ENCODE measurements at places on chromosomes 4 and X.

- no peak for DNase-seq
These were observed 14.4 kb upstream of the MAOA start for GRCh38 chrX:43641691-43642090.

DNA sequence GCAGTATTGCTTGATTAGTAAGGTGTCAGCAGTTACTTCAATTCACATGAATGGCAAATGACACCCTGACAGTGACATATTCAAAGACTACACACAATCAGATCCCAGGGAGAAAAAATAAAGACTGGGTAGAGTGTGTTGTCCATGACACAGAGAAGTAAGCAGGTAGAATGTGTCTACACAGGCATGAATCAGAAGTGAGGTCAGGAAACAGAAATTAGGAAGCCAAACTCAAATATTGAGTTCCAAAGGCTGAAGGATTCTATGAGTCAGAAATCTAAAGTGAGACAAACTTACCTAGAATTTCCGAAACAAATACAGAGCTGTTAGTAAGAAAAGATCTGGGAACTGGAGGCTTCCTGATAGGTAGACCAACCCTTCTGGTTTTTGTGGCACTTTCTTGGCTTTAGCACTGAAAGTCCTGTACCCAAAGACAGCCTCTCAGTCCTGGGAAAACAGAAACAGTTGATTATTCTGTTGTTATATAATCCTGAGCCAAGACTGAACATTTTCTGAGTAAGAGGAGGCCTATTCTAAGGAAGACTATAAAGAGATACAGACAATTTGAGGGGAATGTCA is 24.3 kb upstream of the GLRA2 start:
- DNase-seq: no peak

DNA sequence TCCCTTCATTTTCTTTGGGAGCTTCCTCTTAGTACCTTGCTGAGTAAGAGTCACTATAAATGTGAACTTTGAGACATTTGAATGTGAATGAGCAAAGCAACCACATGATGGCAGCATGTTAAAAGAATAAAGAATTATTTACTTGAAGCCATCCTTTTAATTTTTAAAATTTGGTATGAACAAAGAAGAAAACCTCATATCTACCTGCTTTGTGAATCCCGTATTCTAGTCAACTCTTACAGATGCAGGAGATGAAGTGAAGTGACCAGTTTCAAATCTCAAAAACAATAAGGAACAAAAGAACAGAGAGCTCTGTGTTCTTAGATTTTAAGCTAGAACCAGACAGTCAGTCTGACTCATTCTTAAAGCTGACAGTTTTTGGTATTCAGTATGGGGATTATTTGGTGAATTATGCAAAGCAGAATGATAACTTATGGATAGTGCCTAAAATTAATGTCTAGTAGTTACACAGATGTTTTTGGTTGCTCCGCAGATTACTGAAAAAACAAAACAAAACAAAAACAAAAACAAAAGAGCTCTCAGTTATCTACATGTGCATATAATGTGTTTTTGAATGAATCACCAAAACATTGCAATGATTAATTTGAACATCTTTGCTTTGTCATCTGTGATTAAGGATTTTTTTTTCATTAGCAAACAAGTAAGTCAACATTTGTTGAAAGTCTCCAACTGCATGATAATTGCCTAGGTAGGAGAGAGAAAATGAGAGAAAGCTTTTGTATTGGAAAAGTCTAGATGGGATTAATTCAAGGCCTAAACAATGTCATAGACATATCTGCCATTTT is 48.2 kb upstream of the H2AZ1 start:
- DNase-seq: no peak

GRCh38 chrX:10875995-10876394 is 235.1 kb upstream of the HCCS start:
- DNase-seq: no peak

DNA sequence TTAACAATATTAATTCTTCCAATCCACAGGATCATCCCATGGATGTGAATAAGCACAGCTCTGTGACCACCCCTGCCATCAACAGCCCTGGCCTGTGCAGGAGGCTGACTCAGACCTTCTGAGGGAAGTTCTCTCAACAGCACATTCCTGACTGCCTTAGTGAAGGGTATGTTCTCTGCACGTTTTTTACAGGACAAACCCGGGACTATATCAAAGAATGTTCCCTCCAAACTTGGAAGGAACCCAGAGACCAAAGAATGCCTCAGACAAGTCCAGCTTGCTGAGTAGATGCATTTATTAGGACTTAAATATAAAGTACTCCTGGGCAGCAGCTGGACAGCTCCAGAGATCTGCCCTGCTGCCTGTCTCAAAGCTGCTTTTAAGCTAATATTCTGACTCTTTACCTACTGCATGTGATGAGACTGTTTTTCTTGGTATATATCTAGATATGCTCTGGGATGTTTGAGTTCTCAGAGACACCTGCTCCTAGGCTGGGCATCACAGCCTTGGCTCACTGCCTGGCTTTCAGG is 1127.8 kb upstream of the PRKX start:
- no peak for DNase-seq

DNA sequence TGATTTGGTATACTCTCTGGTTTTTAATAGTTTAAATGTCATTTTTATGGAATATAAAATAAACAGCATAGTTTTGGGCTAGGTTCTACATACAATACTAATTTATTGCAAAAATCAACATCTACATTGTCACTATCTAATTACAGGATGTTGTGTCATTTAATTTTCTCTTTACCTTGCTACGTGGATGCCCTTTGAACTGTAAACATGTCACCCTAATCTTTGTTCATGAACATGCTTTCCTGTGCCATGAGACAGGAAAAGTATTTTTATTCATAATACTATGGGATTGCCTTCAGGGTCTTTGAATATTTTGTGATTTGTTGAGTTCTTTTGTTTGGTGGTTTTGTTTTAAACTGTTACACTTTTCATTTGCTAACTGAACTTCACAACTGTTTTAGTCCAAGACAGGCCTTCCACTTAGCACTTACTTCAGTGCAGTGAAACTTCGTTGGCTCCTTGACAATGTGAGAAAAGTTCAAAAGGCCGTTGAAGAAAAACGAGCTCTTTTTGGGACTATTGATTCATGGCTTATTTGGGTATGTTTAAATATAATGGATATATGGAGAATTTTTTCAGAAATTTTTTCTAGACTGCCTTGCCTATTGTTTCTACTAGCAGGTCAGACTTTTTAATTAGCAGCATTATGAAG is 40.9 kb downstream of the GK start:
- DNase-seq: no peak

DNA sequence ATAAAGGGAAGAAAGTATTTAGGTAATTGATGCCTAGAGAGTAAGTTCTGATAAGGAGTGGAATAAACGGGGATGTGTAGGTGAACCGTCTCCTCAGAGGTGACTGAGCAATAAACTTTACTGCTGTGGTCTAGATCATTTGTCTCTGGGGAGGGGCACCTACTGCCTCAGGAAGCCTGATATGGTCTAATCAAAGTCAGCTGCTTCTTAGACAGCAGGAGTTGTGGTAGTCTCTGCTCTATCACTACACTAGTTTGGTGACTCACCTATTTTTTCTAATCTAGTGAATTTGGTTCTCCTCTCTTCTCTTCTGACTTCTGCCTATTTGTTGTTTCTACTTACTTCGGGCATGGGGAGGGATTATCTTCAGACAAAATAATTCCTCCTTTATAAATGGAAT is 95.1 kb upstream of the STIM2 start:
- no peak for DNase-seq

DNA sequence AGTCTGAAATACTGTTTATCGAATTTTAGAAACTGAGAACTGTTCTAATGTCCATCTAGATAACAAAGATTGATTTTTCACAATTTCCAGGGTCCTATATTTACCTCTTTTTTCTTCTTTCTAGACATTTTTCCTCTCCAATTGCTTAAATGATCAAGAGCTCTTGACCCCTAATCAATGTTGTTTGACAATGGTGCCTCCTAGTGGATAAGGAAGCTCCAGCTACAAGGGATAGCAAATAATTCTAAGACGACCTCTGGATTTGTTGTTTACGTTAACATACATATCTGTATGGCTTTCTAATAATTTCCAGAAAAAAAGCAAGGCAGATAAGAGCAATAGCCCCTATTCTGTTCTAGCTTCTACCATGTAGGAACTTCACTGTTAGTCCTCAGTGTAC is 35.8 kb downstream of the GPR82 start:
- no peak for DNase-seq

GRCh38 chrX:40688929-40689328 is 41.6 kb upstream of the CXorf38 start:
- DNase-seq: no peak

DNA sequence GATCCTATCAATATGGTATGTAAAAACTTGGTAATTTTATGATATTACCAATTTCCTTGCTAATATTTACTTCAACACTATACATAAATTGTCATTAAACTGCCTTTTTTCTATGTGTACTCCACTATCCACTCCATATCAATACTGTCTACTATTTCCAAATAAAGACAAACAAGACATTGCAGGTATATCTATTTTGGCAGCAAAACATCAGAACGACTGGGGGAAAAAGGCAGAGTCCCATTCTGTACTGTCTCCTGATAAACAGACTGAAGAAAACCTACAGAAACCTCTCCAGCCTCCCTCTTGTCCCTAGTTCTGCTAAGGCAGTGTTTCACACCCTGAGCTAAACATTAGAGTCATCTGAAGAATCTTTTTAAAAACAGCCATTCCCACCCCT is 96.6 kb downstream of the ATRX start:
- no peak for DNase-seq

- no peak for DNase-seq
These were observed 300.7 kb downstream of the NR3C2 start for GRCh38 chr4:148141501-148141900.

- no peak for DNase-seq
These were observed 3.6 kb downstream of the APOO start for GRCh38 chrX:23904096-23904495.

GRCh38 chr4:169565606-169566005 is 46.8 kb downstream of the NEK1 start:
- DNase-seq: no peak

DNA sequence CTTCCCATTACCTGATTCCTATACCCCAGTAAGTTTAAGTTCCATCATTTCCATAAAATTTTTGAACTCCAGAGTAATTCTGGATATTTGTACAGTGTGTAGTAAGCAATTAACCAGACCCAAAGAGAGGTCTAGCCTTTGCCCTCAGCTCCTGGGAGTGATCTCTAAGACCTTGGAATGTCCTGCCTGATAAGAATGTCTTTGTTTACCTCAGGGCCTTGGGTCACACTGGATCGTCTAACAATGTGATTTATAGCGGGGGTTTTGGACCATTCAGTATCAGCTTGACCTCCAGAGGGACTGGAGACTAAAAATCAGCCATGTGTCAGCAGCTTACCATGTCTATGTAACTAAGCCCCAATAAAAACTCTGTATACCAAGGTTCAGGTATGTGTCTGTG is 330.9 kb upstream of the PPP1R2C start:
- DNase-seq: no peak

DNA sequence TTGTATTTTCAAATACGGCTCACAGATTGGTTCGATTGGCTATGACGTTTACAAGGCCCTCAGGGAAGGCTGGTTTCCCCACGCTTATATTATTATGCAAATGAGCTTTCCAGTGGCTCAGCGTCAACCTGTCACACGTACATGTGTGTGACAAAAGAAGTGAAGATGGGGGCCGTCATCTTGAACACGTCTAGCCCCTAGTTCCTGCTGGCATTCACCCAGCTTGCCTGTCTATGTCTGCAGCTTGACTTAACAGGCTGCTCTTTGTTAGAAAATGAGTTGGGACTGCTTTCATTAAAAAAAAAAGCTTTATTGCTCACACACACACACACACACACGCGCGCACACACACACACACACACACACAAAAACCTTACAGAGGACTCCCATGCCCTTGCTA is 283.6 kb upstream of the CTSO start:
- no peak for DNase-seq

- no peak for DNase-seq
These were observed 760.2 kb downstream of the RAB28 start for GRCh38 chr4:12723849-12724447.

- no peak for DNase-seq
These were observed 32.8 kb upstream of the PTTG2 start for GRCh38 chr4:37927434-37927833.

DNA sequence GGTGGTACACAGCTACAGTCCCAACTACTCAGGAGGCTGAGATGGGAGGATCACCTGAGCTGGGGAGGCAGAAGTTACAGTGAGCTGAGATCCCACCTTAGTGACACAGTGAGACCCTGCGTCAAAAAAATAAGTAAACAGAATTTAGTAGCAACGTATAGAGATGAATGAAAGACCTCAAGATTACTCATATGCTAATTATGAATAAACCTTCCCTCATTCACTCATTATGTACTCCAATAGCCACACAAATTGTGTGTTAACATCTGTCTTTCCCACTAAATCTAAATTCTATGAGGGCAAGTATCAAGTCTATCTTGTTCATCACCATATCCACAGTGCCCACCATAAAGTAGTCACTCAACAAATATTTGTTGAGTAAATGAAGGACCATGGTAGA is 111.5 kb downstream of the LRBA start:
- no peak for DNase-seq

DNA sequence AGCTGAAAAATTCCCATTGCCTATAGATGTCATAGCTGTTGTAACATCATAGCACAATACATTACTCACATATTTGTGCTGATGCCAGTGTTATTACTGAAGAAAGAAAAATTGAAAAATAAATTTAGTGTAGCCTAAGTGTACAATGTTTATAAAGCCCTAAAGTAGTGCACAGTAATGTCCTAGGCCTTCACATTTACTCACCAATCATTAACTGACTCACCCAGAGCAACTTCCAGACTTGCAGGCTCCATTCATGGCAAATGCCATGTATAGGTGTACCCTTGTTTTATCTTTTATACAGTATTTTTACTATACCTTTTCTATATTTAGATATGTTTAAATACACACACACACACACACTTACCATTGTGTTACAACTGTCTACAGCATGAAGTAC is 265.4 kb upstream of the MAGEB18 start:
- no peak for DNase-seq

DNA sequence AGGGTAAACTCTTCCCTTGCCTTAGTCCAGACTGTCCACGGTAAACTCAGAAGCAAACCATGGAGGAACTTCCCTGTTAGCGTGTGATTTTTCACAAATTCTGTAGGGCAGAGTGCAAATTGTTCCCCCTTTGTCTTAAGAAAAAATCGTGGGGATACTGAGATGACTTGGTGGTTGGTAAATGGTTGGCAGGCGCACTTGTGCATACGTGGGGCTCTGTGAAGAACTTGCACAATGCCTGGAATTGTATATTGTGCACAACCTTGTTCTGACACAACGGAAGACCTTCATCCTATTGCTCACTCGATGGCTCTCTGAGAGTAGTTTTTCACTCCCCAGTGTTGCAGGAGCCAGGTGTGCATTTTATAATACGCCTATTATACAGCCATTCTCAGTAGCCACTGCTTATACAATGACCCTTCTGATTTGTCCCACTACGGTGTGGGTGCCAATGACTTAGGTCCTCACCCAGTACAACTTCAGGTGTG is 150.0 kb downstream of the SPRY1 start:
- no peak for DNase-seq

- DNase-seq: no peak
These were observed 211.3 kb upstream of the INTU start for GRCh38 chr4:127421437-127421836.

Measured in stimulated activated CD4-positive, alpha-beta T cell treated with anti-CD3 and anti-CD28 coated beads, Interleukin-2, amount 100 ng/mL, for 24 hours (primary cell).